ENCODE measurements at places on chromosomes 5 and 9. TPM values are rescaled to one million over a fixed set of nuclear protein-coding genes. Genes with fewer than 3 reads are reported as not detected.

INSL6 gene
- total RNA-seq, result not detected

GRCh38 chr9:115810166-115810565, 343.4 kb upstream of the PAPPA start:
- DNase-seq, result no peak

- DNase-seq, result no peak
Measured at GRCh38 chr9:104805441-104805840, 41.5 kb downstream of the NIPSNAP3B start.

DNA sequence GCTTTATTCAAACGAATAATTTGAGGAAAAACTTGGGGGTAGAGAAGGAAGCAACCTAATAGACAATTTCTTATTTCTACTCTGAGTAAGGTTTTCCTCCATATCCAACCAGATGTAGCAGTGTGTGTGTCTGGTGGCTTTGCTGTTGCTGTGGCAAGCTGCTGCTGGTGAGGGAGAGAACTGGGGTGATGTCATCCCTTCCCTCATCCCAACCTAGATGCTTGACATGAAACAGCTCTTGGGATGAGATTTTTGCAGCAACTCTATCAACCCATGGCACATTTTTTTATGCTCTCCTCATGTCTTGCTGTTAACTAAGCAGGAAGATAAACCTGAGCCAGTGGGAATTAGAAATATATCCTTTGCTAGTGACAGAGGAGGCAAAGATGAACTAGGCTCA, 135.8 kb downstream of the PCSK1 start:
- DNase-seq, result no peak

GRCh38 chr5:151138114-151138513, 19.5 kb downstream of the ANXA6 start:
- DNase-seq, result no peak

Measured in left lobe of liver (tissue), 2 donors.